ENCODE measurements at places on chromosomes 5 and 9. TPM values are rescaled to one million over a fixed set of nuclear protein-coding genes. Genes with fewer than 3 reads are reported as not detected.

Gene FCN2
- not detected for total RNA-seq

Gene CARD9
- 0.17 TPM for total RNA-seq

Gene GPRIN1
- 14.0 TPM for total RNA-seq

DNA sequence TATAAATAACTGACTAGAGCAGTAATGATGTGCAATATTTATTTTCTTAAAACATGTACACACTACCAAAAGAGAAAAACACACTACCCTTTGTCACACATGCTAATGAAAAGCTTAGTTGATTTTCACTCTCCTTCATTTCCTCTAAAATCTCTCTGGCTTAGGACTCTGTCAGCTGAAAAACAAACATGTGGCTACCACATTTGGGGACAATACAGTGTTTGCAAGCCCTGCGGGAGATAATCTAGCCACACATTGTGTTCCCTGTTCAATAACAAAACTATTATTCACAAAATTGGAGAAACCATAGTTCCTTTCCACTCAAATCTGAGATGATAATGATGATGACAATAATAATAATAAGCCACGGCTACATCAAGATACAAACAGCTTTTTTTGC lies 3.5 kb upstream of the LOX start:
- no peak for DNase-seq

DNA sequence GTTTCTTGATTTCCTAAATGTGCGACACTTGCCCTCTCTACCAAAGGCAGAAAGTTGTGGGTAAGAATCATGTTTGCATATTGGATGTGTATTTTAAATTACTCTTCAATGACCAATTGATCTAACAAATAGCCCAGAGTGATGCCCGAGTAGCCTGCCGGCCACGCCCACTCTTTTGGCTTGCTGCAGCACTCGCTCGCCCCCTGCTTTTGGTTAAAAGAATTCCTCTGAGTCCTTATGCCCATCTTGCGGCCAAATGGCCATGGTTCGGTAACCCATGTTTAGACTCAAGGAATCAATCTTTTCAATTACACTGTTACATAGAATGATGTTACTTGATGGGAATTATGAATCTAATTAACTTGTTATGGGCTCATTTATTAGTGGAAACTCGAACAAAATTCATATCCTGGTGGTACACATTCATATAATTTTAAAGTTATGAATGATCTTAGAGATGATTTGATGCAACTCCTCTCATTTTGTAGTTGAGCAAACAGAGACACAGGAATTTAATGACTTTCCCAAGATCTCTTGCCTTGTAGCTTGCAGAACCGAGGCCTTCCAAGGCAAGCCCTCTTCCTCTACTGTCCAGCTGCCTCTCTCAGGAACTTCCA lies 36.5 kb downstream of the PPIC start:
- DNase-seq, result peak; percentile 12

DNA sequence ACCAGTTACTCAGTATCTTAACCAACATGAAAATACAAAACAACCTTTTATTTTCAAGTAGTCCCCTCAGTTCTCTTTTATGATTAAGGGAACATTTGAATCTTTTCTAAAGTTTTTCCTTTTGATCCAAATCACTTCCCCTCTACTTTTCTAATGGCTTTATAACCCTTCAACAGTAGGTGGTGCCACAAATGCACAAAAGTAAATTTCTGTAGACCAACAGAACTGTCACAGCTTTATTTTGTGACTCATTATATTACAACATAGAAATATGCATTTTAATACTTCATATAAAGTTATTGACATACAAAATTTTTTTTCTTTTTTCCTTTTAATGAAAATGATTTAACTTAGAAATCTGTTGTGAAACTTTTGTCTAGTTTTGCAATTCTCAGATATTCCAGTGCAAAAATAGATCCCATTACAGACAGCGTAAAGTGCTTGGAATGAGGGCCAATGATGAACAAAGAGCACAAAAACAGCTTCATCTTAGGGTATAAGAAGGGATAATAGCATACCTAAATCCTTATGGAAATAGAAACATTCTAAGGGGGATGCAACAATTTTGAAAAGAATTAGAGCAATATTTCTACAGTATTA lies 17.0 kb downstream of the NIPSNAP3B start:
- DNase-seq, result peak; percentile 19

DNA sequence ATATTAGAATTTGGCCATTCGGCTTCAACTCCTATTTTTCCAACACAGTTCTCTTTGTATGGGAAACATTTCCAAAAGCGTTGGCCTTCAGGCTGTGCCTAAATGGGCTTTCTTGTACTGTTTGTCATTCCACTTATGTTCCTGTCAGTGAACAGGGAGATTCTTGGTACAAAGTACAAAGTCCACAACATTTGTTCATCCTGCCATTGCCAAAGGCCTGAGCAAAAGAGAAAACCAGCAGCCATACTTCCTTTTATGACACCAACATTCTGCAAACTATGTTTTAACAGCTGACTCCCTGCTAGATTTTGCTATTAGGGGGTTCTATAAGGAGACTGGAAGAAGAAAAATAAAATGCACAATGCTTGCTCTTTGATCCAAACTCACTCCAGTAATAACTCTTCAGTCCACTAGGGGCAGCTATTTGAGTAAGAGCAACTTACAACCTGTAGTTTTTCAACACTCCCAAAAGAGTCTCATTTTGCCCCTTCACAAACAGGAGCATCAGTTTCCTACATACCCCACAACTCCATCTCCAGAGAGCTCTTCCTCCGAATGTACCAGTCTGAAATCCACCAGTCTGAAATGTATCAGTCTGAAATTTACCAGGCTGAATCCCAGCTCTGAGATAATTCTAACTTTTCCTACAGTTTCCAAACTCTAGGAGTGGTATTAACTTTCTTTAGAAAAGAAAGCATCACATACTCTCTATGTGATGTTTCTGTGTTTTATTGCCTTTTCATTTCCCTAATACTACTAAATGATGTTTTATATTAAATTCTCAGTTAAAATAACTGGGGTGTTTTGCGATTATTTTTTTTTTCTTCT lies 693.8 kb downstream of the DNAH5 start:
- DNase-seq, result peak; percentile 43

DNA sequence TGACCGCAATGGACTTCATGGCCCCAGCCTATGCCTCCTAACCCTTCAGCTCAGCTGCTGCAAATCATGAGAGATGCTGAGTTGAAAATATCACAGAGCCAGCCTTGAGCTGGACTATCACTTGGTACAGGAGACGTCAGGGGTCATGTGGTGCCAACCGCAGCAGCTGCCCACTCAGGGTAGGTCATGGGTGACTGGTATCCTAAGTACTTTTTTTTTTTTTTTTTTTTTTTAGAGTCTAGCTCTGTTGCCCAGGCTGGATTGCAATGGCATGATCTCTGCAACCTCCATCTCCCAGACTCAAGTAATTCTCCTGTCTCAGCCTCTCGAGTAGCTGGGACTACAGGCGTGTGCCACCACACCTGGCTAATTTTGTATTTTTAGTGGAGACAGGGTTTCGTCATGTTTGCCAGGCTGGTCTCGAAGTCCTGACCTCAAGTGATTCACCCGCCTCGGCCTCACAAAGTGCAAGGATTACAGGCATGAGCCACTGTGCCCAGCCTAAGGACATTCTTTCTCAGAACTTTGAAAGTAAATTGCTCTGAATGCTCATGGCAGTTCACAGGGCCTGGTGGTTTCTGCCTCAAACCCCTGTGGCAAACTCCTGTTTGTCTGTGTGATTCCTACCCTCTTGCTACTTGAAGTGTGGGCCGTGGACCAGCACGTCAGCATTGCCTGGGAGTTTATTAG lies 21.3 kb downstream of the WWC1 start:
- DNase-seq, result no peak

GRCh38 chr5:7540736-7541485 lies 145.0 kb downstream of the ADCY2 start:
- DNase-seq, result no peak

DNA sequence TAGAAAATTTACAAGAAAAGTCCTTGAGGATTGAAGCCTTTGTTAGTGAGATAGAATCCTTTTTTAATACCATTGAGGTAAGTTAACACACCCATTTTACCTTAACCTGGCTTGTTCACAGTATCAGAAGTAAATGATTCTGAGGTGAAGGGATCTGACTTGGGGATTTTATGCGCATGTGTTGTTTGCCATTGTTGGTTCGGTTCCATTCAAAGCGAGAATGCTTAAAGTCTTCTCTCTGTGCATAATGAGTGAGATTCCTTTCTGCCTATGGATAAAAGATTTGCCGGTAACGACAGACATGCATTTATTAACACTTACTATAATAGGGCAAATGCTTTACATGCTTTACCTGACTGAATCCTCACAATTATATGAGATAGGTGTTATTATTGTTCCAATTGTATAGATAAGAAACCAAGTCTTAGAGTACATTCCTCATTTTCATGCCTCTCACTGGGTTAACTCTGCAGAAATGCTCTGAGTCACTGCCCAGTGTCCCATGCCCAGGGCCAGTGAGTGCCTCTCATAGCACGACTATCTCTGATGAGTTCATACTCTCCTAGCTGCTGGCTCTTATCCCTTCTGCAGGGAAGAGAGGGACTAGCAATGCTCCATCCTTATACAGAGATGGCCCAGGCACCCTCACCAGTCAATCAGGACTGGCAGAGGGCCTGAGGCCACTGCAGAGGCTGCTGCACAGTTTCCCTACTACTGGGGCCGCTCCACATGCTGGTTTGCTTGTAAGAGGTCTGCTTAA lies 54.4 kb downstream of the CMYA5 start:
- DNase-seq, result no peak
